ENCODE measurements at places on chromosomes 7 and 10. TPM values are rescaled to one million over a fixed set of nuclear protein-coding genes. Genes with fewer than 3 reads are reported as not detected.

HOXA5 gene
- total RNA-seq = 38.0 TPM

WNT2 gene
- total RNA-seq = 0.57 TPM

GIMAP4 gene
- total RNA-seq = 61.4 TPM

CLDN3 gene
- 180 TPM for total RNA-seq

GPR26 gene
- not detected for total RNA-seq

CTAGE8 gene
- total RNA-seq = 4.3 TPM

C10orf71 gene
- not detected for total RNA-seq

GIMAP5 gene
- 30.0 TPM for total RNA-seq

OPN1SW gene
- not detected for total RNA-seq

SH2D4B gene
- 0.09 TPM for total RNA-seq

SAMD9L gene
- total RNA-seq = 14.9 TPM

Data from kidney (tissue), 22 donors.